Left lung (tissue), 14 donors: ENCODE measurements at places on chromosomes 11 and 22. TPM values are rescaled to one million over a fixed set of nuclear protein-coding genes. Genes with fewer than 3 reads are reported as not detected.
A peak's percentile ranks its signal among the peaks of the same experiment; 100 is the strongest.

- no peaks in the 10 kb centered on the region for H3K36me3 ChIP-seq
- H3K27me3 ChIP-seq: no peaks in the 10 kb centered on the region
- H3K4me1 ChIP-seq: peaks cover 4% of the 10 kb centered on the region
- H3K4me3 ChIP-seq: no peak overlapping the region
- DNase-seq: no peak
These were observed 11.5 kb upstream of the YWHAH start for GRCh38 chr22:31932863-31933262.

PIM3 gene
- total RNA-seq: 80.6 TPM

NADSYN1 gene
- 78.9 TPM for total RNA-seq

DNA sequence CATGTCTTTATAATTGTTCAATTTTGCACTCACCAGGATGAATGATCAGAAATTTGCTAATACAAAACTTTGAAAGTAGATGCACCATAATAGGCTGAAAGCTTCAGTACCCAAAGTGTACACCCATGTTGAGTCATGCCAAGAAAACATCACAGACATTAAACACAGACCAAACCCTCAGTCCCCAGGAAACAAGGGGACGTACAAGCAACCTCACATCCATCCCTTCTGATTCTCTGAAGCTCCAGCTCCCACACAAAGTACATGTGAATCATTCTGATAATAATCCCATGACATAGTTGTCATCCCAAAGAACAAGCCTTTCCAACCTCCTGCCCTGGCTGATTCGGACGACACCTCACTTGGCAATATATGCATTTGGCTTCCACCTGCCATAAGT is 183.8 kb downstream of the SNX19 start:
- DNase-seq: no peak
- no peak overlapping the region for H3K4me3 ChIP-seq
- no peak overlapping the region for H3K27ac ChIP-seq
- H3K4me1 ChIP-seq: no peaks in the 10 kb centered on the region
- no peaks in the 10 kb centered on the region for H3K27me3 ChIP-seq
- no peaks in the 10 kb centered on the region for H3K36me3 ChIP-seq

GRCh38 chr11:125373426-125374391 is 122.4 kb downstream of the FEZ1 start:
- peaks cover 8% of the 10 kb centered on the region for H3K27me3 ChIP-seq
- peak; percentile 50 for DNase-seq
- no peak overlapping the region for H3K4me3 ChIP-seq
- no peaks in the 10 kb centered on the region for H3K36me3 ChIP-seq
- no peak overlapping the region for H3K27ac ChIP-seq

- DNase-seq: no peak
- H3K27me3 ChIP-seq: no peaks in the 10 kb centered on the region
- H3K27ac ChIP-seq: no peak overlapping the region
- no peaks in the 10 kb centered on the region for H3K4me1 ChIP-seq
- no peaks in the 10 kb centered on the region for H3K36me3 ChIP-seq
These were observed 1125.4 kb downstream of the DLG2 start for GRCh38 chr11:84501750-84502149.

- no peak for DNase-seq
- peak overlapping the region; percentile 24 for H3K4me3 ChIP-seq
- H3K4me1 ChIP-seq: no peaks in the 10 kb centered on the region
- H3K36me3 ChIP-seq: no peaks in the 10 kb centered on the region
- H3K27ac ChIP-seq: peak overlapping the region; percentile 47
- no peaks in the 10 kb centered on the region for H3K27me3 ChIP-seq
These were observed 249.8 kb upstream of the BLID start for GRCh38 chr11:122365610-122366360.

GRCh38 chr11:104772806-104773241 is 125.4 kb downstream of the CASP12 start:
- H3K4me3 ChIP-seq: no peak overlapping the region
- H3K27ac ChIP-seq: no peak overlapping the region
- no peaks in the 10 kb centered on the region for H3K27me3 ChIP-seq
- H3K4me1 ChIP-seq: no peaks in the 10 kb centered on the region

CYTH4 gene
- total RNA-seq: 63.4 TPM

GRCh38 chr11:46300270-46300669 is 22.8 kb downstream of the CREB3L1 start:
- H3K4me1 ChIP-seq: peaks cover 14% of the 10 kb centered on the region
- DNase-seq: no peak
- no peak overlapping the region for H3K4me3 ChIP-seq
- no peaks in the 10 kb centered on the region for H3K36me3 ChIP-seq

DNA sequence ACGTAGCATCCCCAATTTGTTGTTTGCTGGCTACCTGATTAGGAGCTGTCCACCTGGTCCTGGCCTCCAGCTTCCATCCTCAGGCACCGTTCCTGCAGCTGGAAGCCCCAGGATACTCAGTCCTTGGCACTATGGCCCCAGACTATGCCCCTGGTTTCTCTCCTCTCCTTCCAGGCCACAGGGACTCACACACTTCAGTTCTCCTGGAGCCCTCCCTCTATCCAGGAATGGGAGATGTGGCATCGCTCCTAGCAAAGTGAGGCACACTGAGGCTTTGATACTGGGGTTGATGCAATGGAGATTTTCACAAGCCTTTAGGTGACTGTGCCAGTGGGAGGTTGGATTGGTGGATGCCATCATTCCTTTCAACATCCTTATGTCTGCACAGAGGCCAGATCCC is 142.8 kb upstream of the B3GAT1 start:
- no peak overlapping the region for H3K4me3 ChIP-seq
- no peaks in the 10 kb centered on the region for H3K4me1 ChIP-seq
- H3K27me3 ChIP-seq: no peaks in the 10 kb centered on the region
- no peak for DNase-seq
- no peak overlapping the region for H3K27ac ChIP-seq
- no peaks in the 10 kb centered on the region for H3K36me3 ChIP-seq

- H3K27ac ChIP-seq: no peak overlapping the region
- H3K27me3 ChIP-seq: peaks cover 22% of the 10 kb centered on the region
- no peaks in the 10 kb centered on the region for H3K36me3 ChIP-seq
- peaks cover 16% of the 10 kb centered on the region for H3K4me1 ChIP-seq
- H3K4me3 ChIP-seq: no peak overlapping the region
These were observed 25.6 kb downstream of the RHOD start for GRCh38 chr11:67082071-67082791.

LMNTD2 gene
- 4.1 TPM for total RNA-seq

- no peaks in the 10 kb centered on the region for H3K36me3 ChIP-seq
- H3K27me3 ChIP-seq: no peaks in the 10 kb centered on the region
- peaks cover 4% of the 10 kb centered on the region for H3K4me1 ChIP-seq
- no peak overlapping the region for H3K4me3 ChIP-seq
These were observed 28.2 kb downstream of the OR6Q1 start for GRCh38 chr11:58059007-58059350.
